A549 treated with RU486 at 1 μM for 4 hours (cell line): ENCODE measurements at places on chromosomes 6 and 20. TPM values are rescaled to one million over a fixed set of nuclear protein-coding genes. Genes with fewer than 3 reads are reported as not detected.

Gene PNLDC1
- 0.11 TPM in 1 of 5 replicates, not detected in the others for total RNA-seq

Gene MOG
- not detected in 5 replicates for total RNA-seq

Gene FUCA2
- total RNA-seq = 51.8 to 57.1 TPM (median 52.9 TPM) in 5 replicates

Gene MGME1
- 43.0 to 46.1 TPM (median 45.5 TPM) in 5 replicates for total RNA-seq

Gene IL20RA
- 0.03 TPM in 1 of 5 replicates, not detected in the others for total RNA-seq

Gene ARFGEF3
- total RNA-seq = 0.33 to 0.61 TPM (median 0.56 TPM) in 5 replicates

Gene SOX18
- total RNA-seq = 1.3 to 2.8 TPM (median 2.5 TPM) in 5 replicates

Gene TRAPPC3L
- not detected in 5 replicates for total RNA-seq

Gene GPR63
- total RNA-seq = 0.33 to 0.75 TPM (median 0.64 TPM) in 5 replicates

Gene TNFAIP3
- total RNA-seq = 11.3 to 19.9 TPM (median 12.3 TPM) in 5 replicates

Gene C2
- total RNA-seq = 0.15 to 0.45 TPM (median 0.35 TPM) in 5 replicates

Gene IRF4
- total RNA-seq = 0.05 to 0.19 TPM (median 0.07 TPM) in 5 replicates

Gene RRAGD
- total RNA-seq = 3.3 to 5.2 TPM (median 4.2 TPM) in 5 replicates

Gene C20orf144
- total RNA-seq = 0.07 to 0.13 TPM (median 0.09 TPM) in 4 of 5 replicates, not detected in the other

Gene CCDC170
- 0.10 to 0.15 TPM (median 0.12 TPM) in 4 of 5 replicates, not detected in the other for total RNA-seq

Gene STX11
- 1.8 to 2.9 TPM (median 2.0 TPM) in 5 replicates for total RNA-seq

Gene EPPIN
- total RNA-seq = not detected in 5 replicates

Gene RIMS1
- not detected in 5 replicates for total RNA-seq

Gene DAAM2
- not detected in 5 replicates for total RNA-seq

Gene PTGIS
- total RNA-seq = 0.07 TPM in 2 of 5 replicates, not detected in the others

Gene PROKR2
- total RNA-seq = not detected in 5 replicates
